IPS DF 6.9 (cell line): ENCODE measurements at places on chromosomes 7 and 10.

DNA sequence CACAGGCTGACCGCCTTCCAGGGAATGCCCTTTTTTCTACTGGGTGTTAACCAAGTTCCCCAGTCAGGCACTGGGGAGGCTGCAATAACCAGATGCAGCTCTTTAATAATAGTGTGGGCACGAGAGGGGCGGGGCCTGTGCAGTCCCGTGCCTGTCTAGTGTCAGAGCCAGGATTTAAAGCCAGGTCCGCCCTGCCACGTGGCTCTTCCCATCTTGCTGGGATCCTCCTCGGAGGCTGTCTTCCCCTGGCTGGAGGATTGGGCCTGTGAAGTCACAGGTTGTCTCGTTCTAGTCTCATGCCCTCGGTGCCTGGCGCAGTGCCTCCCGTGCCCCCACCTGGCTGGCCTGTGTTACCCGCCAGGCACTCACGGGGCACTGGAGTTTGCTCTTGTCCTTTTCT is 25.2 kb downstream of the TMEM120A start:
- H3K4me3 ChIP-seq = no peak overlapping the region
- no peak overlapping the region for H3K27ac ChIP-seq
- H3K36me3 ChIP-seq = peaks cover 5% of the 10 kb centered on the region
- no peaks in the 10 kb centered on the region for H3K27me3 ChIP-seq
- H3K4me1 ChIP-seq = no peaks in the 10 kb centered on the region; the same call in 1 of the 2 replicates
- DNase-seq = no peak

DNA sequence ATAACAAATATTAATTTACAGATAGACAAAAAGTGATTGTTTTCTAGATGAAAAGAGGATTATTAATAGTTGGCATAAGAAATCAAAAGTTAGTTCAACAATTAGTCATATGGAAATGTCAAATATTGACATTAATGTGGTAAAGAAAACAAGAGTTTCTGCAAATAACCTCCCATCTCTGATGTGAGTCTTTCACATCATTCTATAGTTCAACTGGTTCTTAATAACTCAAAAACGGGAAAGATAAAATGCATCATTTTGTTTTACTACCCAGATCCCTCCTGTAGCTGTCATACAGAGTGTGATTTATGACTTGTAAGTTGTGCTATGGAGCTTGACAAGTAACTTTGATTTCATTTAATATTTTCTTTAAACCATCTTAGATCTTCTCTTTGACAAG is 594.8 kb downstream of the ZWINT start:
- H3K4me3 ChIP-seq = no peak overlapping the region
- no peaks in the 10 kb centered on the region for H3K4me1 ChIP-seq
- no peak for DNase-seq
- no peaks in the 10 kb centered on the region for H3K36me3 ChIP-seq

DNA sequence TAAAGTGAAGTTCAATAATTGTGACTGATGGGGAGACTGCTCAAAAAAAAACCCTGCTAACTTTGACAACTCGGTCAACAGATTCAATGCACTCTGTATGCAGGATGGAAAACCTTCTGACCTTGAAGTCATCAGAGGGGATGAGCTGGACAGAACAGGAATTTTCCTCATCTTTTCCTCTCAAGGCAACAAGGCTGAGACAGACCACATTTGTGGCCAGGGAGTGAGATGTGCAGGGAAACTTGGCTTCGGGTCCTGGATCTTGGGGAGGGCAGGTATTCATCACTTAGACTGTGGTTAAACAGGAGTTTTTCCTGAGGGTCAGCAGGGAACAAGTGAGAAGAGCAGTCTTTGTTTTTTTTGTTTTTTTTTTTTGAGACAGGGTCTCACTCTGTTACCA is 100.6 kb downstream of the BAMBI start:
- no peaks in the 10 kb centered on the region for H3K36me3 ChIP-seq
- no peaks in the 10 kb centered on the region for H3K4me1 ChIP-seq
- no peaks in the 10 kb centered on the region for H3K27me3 ChIP-seq

DNA sequence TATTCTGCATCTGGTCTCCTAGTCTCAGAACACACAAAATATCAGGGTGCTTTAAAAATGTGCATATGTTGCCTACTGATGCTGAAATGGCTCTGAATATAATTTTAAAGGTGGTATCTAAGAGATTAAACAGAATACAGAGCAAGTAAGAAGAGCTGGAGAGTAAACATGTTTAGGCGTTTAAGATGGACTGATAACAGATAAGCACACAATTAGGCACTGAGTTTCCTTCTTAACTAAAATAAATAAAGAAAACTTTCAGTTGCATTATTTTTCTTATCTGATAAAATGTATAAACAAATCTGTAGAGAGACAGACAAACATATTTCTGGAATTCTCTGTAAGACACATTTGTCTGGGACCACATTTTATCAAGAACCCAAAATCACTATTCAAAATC is 35.6 kb upstream of the DGKB start:
- no peaks in the 10 kb centered on the region for H3K36me3 ChIP-seq
- no peak overlapping the region for H3K4me3 ChIP-seq
- no peak overlapping the region for H3K27ac ChIP-seq
- H3K4me1 ChIP-seq = no peaks in the 10 kb centered on the region
- no peak for DNase-seq
- H3K27me3 ChIP-seq = no peaks in the 10 kb centered on the region

- H3K4me1 ChIP-seq = no peaks in the 10 kb centered on the region
- no peaks in the 10 kb centered on the region for H3K36me3 ChIP-seq
- H3K27me3 ChIP-seq = no peaks in the 10 kb centered on the region
These were observed 55.7 kb upstream of the COL1A2 start for GRCh38 chr7:94338921-94339371.

DNA sequence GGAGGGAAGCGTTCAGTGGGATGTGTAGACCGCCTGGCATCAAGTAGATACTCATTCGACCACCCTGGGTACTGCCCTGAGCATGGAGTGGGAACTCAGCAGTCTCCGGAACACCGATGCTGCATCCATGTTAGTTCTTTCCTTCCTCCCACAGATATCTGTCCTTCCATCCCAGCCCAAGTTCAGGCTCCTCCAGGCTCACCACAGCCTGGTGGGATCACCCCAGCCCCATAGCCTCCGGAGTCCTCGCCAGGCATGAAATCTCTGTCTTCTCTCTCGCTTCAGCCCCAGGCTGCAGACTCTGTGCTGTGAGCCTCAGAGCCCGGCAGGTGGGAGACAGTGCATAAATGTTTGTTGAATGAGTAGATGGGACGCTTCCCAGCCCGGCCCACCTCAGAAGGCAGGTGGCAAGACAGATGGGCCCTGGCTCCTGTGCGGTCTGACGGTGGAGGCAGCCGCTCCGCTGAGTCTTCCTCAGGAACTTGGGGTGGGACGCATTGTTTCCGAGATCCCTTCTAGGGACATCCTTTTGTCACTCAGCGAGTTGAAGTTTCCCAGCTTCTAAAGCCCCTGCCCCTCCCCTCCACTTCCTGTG is 42.9 kb downstream of the ELFN1 start:
- H3K27me3 ChIP-seq = no peaks in the 10 kb centered on the region
- no peak for DNase-seq
- H3K4me1 ChIP-seq = peaks cover 11% of the 10 kb centered on the region; the same call in 1 of the 2 replicates
- H3K4me3 ChIP-seq = no peak overlapping the region

- H3K4me1 ChIP-seq = no peaks in the 10 kb centered on the region
- H3K27ac ChIP-seq = no peak overlapping the region
- no peak overlapping the region for H3K4me3 ChIP-seq
- H3K27me3 ChIP-seq = no peaks in the 10 kb centered on the region
- no peak for DNase-seq
These were observed 442.5 kb downstream of the XPNPEP1 start for GRCh38 chr10:109480836-109481235.

DNA sequence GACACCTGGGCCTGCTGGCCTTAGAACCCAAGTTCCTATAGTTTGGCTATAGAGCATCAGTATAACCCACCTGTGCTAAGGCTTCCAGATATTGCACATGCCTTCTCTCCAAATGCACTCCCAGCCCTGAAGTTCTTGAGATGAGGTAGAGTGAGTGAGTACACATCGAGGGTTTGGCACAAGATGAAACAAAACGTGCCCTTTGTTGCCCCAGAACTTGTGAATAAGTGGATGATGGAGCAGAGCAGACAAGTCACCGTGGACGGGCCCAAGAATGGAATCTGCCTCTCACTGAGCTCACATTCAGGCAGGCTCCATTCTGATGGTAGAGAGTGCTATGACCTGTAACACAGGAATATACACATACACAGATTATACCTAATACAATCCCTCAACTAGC is 73.0 kb upstream of the STK17A start:
- no peak for DNase-seq
- H3K36me3 ChIP-seq = no peaks in the 10 kb centered on the region
- no peak overlapping the region for H3K27ac ChIP-seq

DNA sequence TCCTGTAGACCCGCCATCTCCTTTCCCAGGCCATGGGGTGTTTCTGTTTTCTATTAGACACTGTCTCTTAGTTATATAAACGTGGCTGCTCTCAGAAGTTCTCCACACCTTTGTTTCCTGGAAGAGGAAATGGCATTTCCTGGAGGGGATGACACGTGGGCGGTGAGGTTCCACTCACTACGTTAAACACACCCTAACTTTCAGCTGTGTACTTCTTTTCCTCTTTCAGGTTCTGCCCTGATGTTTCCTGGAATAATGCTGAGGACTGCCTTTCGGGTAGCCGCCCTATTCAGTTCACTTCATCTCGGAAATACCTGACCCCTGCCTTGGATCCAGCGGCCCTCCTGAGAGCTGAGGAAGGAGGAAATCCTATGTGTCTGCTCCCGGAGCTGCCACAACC is 3.4 kb upstream of the PRKCQ start:
- H3K4me1 ChIP-seq = peaks cover 2% of the 10 kb centered on the region; the same call in 1 of the 2 replicates
- H3K4me3 ChIP-seq = no peak overlapping the region
- no peak overlapping the region for H3K27ac ChIP-seq
- no peaks in the 10 kb centered on the region; the same call in 1 of the 2 replicates for H3K36me3 ChIP-seq

- no peak overlapping the region for H3K27ac ChIP-seq
- no peaks in the 10 kb centered on the region for H3K4me1 ChIP-seq
- DNase-seq = no peak
- no peak overlapping the region for H3K4me3 ChIP-seq
These were observed 151.2 kb downstream of the TCERG1L start for GRCh38 chr10:131160219-131160875.

- H3K27ac ChIP-seq = no peak overlapping the region
- H3K4me1 ChIP-seq = peaks cover 2% of the 10 kb centered on the region; the same call in 1 of the 2 replicates
- H3K4me3 ChIP-seq = no peak overlapping the region
- H3K27me3 ChIP-seq = no peaks in the 10 kb centered on the region
- DNase-seq = no peak
These were observed 2.1 kb downstream of the PRKG1 start for GRCh38 chr10:51076299-51076841.

- no peak for DNase-seq
- H3K27me3 ChIP-seq = no peaks in the 10 kb centered on the region
- H3K4me3 ChIP-seq = no peak overlapping the region
- H3K4me1 ChIP-seq = peaks cover 3% of the 10 kb centered on the region
- H3K27ac ChIP-seq = no peak overlapping the region
These were observed 15.8 kb upstream of the LYZL2 start for GRCh38 chr10:30645340-30645827.

DNA sequence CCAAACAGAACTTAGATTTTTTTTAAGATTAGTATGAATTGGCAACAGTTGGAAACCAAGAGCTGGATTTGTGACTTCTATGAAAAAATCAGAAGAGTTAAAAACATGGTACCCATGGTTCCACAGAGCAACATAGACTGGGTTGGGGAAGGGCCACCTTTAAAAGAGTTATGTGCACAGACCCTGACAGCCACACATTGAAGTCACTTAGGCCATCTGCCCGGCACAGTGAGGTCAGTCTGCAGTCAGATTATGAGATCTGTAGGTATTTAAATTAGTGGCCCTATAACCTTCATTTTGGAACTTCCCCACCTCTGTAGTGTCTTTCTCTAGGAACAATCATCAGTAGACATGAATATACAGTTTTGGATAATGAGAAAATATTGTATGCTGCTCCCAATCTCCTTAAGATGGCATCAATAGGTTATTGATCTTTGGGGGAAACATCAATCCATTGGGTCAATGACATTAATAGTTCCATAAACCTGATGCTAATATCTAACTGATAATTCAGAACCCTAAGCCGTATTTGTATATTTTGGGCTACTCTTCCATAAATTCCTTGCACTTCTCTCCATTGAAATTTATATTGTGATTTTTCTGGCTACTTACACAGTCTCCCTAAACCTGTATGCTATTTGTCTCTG is 7.0 kb downstream of the ANKRD1 start:
- no peak overlapping the region for H3K4me3 ChIP-seq
- DNase-seq = no peak
- peaks cover 29% of the 10 kb centered on the region for H3K27me3 ChIP-seq
- no peaks in the 10 kb centered on the region for H3K36me3 ChIP-seq
- H3K27ac ChIP-seq = no peak overlapping the region
- H3K4me1 ChIP-seq = no peaks in the 10 kb centered on the region

DNA sequence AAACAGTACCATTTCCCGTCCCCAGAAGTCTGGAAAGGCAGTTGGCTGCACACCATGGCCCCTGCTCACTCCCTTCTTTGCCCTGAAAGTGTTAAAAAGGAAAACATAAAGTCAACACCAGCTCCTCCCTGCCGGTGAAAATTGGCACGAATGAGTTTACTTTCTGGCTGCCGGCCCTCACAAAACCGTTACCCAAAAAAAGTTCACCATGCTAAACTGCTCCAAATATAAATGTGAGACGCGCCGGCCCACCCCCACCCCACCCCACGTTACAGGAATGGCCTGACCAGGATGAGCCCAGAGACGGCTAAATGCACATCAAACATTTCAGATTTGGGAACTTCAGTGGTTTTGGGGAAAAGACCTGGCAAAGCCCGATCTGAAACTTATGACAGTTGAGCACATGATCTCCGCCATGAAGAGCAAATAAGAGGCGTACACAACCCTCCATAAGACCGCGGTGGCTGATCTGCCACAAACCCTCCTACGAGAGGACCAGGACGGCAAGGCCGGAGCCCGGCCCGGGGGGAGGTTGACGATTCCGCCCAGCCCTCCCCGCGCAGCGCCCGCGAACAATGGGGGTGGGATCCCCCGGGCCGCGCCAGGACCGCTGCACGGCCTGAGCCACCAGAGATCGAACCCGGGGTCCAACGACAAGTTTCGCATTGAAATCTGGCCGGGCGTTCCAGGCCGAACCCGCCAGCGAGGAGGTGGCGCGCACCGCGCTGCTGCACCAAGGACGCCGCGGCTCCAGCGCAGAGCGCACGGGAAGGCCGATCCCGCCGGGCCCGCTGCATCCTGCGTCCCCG is 952 bp downstream of the DIP2C start:
- H3K27ac ChIP-seq = no peak overlapping the region
- H3K4me1 ChIP-seq = no peaks in the 10 kb centered on the region; the same call in 1 of the 2 replicates
- peaks cover 5% of the 10 kb centered on the region; the same call in 1 of the 2 replicates for H3K27me3 ChIP-seq
- peak overlapping the region; percentile 52 for H3K4me3 ChIP-seq
- no peak for DNase-seq

DNA sequence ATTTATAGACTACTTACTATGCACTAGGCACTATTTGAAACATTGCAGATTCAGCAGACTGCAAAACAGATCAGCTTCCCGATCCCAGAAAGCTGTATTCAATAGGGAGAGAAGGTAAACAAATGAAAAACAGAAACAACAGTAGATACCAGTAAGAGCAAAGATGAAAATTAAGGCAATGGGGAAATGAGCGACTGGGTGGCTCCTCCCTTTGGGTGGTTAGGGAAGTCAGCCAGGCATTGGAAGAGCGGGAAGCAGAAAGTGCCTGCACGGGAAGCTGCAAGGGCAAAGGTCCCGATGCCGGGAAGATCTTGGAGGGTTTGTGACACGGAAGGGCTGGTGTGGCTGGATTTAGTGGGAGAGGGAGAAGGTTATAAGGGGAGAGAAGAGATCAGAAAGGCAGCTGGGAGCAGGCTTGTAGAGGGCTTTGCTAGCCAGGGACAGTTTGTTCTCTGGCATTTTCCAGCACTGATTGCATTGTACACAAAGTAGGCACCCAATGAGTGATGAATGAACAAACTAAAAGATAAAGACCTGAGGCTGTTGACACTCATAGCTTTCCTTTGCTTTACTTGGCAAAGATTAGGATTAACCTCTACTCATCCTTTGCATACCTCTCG is 67.8 kb downstream of the NAMPT start:
- H3K4me3 ChIP-seq = no peak overlapping the region
- no peaks in the 10 kb centered on the region for H3K4me1 ChIP-seq
- H3K27ac ChIP-seq = no peak overlapping the region
- DNase-seq = no peak
- no peaks in the 10 kb centered on the region for H3K36me3 ChIP-seq
